GM04504 (cell line): ENCODE measurements at places on chromosomes 11 and 22.

- no peak for DNase-seq
These were observed 988 bp upstream of the FLI1 start for GRCh38 chr11:128692753-128693415.

DNA sequence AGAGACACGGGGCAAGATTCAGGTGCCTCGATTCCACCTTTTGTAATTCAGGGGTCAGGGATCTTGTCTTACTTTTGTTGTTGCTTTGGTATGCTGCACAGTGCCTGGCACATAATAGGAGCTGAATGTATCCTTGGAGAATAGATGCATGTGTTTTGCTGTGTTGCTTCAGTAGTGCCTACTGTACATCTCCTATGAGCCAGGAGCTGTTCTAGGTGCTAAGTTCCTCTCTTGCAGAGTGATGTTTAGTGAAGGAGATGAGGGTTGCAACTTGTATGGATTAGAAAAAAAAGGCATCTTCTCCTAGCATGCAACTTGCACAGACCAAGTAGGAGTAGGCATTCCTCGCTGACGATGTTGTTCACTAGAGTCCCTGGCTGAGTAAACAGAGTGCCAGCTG is 555.4 kb downstream of the NTM start:
- no peak for DNase-seq

- no peak for DNase-seq
These were observed 113.0 kb downstream of the PTPRJ start for GRCh38 chr11:48093323-48093722.

GRCh38 chr11:96103721-96104120 is 179.8 kb upstream of the MTMR2 start:
- DNase-seq = no peak

DNA sequence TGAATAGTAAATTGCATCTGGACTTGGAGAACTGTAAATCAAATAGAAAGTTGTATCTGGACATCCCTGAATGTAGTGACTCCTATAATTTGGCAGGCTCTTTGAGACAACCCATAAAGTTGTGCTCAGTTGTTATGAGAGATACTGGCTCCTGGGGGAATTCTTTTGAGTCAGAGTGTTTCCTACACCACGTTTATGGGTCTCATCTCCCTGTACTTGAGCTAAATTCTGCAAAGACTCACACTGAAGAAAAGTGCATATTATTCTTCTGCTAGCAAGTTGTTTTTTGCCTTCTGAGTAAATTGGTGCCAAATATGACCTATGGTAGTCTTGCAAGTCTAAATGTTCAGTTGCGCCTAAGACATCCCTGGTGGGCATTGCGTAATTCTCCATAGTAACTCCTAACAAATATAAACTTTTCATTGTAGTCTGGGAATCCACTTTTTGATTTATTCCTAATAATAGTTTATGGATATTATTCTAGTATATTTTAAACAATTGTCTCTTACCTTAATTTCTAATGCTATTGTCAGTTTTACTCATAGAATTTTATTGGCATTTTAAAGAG is 5.0 kb downstream of the ZNF215 start:
- peak; percentile 19 for DNase-seq

DNA sequence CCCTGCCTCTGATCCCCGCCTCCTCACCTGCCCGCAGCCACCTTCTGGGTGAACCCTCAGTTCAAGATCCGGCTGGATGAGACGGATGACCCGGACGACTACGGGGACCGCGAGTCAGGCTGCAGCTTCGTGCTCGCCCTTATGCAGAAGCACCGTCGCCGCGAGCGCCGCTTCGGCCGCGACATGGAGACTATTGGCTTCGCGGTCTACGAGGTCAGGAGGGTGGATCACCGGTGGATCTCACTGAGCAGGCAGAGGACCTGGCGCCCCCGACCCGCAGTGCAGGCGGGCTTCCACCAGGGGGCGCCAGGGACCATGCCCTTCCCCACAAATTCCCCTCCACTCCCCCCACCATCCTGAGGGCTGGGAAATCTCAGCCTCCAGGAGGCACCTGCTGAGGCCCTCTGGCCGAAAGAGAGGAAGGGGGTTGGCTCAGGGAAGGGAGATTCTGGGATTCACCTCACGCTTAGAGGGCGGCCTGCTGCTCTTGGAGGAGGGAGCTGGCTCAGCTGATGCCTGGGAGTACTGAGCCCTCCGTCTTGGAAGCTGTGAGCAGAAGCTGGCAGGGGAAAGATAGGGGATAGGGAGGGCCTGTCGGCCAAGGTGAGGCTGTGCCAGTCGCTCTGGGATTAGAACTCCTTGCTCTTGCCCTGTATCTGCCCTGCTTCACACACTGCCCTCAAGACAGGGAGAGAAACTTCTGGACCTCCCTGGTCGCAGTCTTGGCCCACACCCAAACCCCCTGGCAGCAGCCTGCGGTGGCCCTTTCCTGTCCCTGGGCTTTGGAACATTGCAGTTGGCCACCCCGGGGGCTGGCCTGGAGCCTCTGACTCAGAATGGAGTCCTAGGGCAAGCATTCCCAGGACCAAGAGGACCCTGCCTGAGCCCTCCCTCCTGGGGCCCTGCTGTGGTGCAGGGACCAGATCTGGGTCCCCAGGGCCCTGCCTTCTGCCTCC is 23.2 kb downstream of the CAPN1 start:
- DNase-seq = peak; percentile 3

GRCh38 chr11:21132146-21132720 is 462.8 kb downstream of the NELL1 start:
- DNase-seq = no peak

DNA sequence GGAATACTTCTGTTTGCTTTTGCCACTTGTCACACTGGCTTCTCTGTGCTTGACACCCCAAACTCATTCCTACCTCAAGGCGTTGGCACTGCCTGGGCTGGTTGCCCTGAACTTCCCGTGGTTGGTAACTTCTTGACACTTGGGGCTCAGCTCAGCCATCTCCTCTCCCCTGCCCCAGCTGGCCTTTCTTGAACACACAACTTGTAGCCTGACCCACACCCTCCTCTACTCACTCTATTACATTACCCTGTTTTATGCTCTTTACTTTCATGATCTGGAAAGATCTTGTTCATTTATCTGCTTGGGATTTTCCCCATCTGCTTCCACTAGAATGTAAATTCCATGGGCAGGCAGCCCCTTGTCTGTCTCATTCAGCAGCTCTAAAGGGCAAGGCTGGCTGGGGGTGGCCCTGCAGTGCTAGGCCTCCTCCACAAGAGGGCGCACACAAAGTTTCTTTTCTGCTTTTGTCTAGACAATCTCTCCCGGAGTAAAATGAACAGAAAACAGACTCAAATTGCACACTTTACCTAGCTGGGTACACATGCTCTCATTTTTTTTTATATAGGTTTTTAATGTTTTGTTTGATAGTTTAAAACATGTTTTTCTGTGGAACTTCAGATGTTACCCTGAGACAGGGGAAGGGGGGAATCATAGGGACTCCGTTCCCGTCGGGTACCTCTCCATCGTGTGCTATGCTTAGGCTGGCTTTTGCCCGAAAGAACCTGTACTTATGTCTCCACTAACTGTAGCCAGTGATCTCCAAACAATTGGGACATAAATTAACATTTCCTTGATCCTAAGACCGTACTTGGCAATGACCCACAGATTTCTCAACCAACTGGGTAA is 16.4 kb upstream of the MRGPRX2 start:
- DNase-seq = no peak

GRCh38 chr22:19593991-19594569 is 69.9 kb upstream of the CLDN5 start:
- no peak for DNase-seq

DNA sequence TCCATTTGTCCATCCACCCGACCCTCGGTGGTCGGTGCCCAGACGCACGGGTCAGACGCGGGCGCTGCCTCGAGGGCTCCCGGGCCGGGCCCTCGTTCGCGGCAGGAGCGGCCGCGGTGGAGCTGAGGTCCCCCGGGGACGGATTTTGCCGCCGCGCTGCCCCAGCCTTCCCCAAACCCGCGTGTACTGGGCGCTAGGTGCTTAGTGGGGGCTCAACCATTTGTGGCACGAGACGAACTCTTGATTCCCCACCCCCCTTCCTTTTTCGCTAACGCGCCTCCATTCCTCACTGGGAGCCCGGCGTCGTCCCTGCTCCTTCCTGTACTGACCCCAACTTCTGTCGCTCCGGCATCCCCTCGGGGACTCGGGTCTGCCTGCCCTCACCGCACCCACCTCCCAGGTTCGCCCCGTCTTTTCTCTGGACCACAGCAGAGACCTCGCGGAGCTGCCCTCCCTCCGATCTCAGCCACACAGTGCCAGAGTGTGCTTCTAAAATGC is 789 bp upstream of the CBX7 start:
- DNase-seq = no peak

- DNase-seq = no peak
These were observed 506 bp downstream of the MCM5 start for GRCh38 chr22:35400501-35400790.

DNA sequence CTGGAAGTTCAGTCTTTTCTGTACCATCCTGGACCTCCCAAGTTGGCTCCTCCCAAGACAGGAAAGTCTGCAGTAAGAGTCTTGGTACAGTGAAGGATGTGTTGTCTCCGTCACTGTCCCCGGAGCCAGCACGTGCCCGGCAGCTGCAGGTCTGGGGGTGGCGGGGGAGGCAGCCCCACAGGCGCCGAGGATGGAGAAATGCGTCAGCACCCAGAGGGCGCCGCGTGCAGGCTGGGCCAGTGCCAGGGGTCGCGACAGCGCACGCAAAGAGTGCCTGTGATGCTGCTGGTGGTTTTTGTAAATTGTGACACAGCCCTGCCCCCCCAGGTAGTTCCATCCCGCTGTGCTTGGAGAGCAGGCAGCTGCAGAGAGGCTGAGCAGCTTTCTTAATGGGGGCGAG is 1200.5 kb downstream of the BRD1 start:
- DNase-seq = peak; percentile 43

DNA sequence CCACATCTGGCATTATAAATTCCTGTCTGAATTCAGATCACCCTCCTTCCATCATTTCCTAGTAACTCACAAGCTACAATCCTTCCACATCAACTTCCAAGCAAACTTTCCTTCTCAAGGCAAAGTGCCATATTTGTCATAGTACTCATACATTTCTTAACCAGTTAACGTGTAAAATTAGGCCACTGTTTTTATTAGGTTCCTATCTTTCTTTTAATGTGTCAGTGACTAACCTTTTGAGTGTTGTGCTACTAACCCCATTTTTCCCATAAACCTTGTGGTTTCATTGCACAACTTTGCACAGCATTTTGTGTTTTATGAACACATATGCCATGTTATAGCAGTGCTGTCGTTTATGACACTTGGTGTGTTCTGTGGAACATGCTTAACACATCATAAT is 90.1 kb downstream of the KIF18A start:
- DNase-seq = peak; percentile 63

GRCh38 chr22:26846645-26847044 is 189.3 kb downstream of the MIAT start:
- no peak for DNase-seq

- DNase-seq = peak; percentile 49
These were observed 222.8 kb downstream of the DDX10 start for GRCh38 chr11:108887436-108888238.

GRCh38 chr11:124762624-124763155 is 600 bp upstream of the ESAM start:
- no peak for DNase-seq

- DNase-seq = peak; percentile 55
These were observed 154.9 kb upstream of the MPPED2 start for GRCh38 chr11:30741039-30741550.

- no peak for DNase-seq
These were observed 68.5 kb upstream of the CSNK2A3 start for GRCh38 chr11:11421509-11421908.

GRCh38 chr22:27168681-27169080 is 511.3 kb downstream of the MIAT start:
- DNase-seq = no peak

- no peak for DNase-seq
These were observed 12.1 kb upstream of the LRP5 start for GRCh38 chr11:68300076-68300830.

DNA sequence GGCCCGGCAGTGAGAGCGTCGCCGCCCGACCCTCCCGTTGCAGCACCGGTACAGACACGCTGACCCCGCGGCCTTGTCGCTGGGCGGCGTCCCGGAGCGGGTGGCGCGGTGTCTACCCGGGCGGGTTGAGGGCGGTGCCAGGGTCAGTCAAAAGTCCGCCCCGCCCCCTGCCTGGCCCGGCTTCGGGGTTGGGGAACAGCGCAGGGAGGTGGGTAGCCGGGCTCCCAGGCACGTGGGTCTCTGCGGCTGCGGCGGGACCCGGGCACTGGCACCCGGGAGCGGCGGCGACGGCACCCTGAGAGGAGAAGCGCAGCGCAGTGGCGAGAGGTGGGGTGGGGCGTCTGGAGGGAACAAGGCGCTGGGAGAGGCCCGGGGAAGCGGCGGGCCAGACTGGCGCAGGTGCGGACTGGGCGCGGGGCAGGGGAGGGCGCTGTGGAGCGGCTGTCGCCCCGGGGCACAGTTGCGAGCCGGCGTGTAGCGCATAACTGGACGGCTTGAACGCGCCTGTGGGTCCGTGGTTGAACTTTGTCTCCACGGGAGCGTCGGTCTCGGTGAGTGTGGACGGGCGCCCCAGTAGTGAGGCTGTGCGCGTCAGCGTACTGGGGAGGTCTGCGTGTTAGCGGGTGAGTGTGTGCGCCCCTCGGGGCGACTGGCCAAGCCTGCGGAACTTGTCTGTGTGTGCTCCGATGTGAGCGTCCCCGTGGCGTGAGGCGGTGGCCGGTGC is at the start of gene P2RY2:
P2RY2 (plus strand) TSS at position 176 of the 724 bp plus-strand sequence. CDS start 15,879 bp downstream, outside the sequence.
- no peak for DNase-seq

GRCh38 chr22:31933406-31933805 is 10.9 kb upstream of the YWHAH start:
- no peak for DNase-seq

GRCh38 chr22:30485362-30485988 is 13.7 kb upstream of the SEC14L3 start:
- peak; percentile 23 for DNase-seq

- no peak for DNase-seq
These were observed 84.2 kb upstream of the GALNT18 start for GRCh38 chr11:11706028-11706427.

- no peak for DNase-seq
These were observed 119.8 kb downstream of the KCNQ1OT1 start for GRCh38 chr11:2580061-2580421.

GRCh38 chr11:122895563-122895962 is 13.0 kb downstream of the JHY start:
- DNase-seq = no peak

DNA sequence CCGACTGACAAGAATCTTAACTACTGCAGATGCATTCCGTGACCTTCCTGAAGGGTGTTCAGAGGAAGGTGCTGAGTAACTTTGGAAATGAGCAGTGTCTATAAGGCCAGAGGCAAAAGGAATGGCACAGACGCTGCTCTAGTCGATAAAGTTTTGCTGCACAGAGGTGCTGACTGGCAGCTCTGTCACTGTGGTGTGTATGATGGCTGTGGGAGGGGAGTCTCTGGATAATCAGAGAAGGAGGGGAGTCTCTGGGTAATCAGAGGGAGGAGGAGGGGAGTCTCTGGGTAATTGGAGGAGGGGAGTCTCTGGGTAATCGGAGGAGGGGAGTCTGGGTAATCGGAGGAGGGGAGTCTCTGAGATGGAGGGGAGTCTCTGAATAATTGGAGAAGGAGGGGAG is 18.4 kb downstream of the PTDSS2 start:
- no peak for DNase-seq
